ENCODE measurements at places on chromosomes 3 and 15.

DNA sequence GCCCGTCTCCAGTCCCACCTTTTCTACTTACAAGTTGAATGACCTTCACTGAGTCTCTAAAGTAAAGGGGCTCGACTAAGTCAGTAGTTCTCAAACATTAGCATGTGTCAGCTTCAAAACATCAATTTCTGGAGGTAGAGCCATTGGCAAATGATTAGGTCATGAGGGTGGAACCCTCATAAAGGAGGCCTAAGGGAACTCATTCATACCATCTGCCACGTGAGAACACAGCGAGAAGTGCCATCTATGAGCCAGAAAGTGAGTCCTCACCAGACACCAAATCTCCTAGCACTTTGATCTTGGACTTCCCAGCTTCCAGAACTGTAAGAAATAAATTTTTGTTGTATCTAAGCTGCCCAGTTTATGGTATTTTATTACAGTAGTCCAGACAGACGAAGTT, 129.8 kb downstream of the MEX3B start:
- no peak for DNase-seq

DNA sequence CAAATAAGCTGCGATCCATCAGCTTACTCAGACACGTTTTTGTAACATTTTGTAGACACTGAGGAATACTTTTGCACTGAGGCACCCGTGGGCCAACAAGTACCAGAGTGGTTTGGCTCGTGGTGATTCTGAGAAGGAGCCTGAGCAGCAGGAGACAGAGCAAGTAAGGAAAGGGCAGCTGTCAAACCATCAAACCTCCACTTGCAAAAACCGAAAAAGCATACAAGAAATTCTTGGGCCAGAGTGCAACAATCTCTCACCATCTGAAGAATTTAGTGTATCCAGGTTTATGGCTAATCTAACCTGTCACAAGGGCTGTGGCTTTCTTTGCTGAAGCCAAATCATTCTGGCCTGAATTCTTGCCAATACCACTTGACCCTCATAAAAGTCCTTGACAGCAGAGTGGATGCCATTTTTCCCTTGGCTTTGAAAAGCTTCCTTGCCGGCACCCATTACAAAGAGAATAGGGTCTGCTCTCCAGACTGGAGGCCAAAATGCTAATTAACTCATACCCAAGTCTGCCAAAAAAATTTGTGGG, 56.7 kb downstream of the MYO1E start:
- DNase-seq, result no peak

DNA sequence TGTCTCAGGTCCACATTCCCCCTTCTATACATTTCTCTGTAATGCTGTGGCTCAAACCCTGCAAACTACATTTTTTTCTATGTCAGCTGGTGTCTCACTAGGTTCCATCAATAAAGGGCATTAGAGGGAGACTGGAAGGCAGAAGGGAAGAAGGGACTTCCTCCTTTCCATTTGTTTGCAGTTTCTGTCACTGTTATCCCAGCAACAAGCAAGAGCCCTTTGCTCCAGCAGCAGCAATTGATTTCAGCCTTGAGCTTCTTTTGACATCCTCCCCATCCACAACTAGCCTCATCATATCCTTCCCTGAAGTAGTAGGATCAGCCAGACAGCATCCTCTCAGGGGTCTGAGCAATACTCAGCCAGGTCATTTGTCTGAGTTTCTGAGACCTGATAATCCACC, 5.3 kb upstream of the NCK1 start:
- DNase-seq, result no peak

DNA sequence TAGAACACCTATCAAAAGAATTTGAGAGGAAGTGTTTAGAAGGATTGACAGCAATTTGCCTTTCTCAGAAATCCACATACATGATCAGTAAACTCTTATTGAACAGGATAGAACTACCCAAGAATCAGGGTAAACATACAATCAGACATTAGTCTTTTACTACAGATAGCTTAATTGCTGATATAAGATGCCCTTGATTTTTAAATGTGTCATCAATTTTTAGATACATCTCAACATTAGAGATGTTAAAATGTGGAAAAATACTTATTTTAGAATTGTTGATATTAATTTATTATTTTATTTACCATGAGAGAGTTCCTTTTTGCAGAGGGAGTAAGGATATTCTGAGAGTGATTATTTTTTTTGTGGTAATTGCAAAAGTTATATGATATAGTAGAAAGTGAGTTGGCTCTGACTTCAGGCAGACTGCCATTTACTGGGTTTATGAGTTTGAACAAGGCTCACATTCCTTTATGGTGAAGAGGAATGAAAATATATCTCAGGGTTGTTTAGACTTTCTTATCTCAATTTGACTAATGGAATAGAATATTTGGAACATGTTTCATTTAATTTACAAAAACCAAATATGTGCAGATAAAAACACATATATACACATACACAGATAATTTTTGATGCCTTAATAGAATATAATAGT, 302.8 kb upstream of the GOLIM4 start:
- no peak for DNase-seq

GRCh38 chr3:198081421-198081844, 121.4 kb downstream of the LMLN start:
- DNase-seq, result no peak

- no peak for DNase-seq
Observed at GRCh38 chr3:155581579-155581978, 163.3 kb downstream of the PLCH1 start.
